ENCODE measurements at places on chromosomes 7 and 10.

- DNase-seq = no peak
Observed at GRCh38 chr7:79872176-79872575, 262.5 kb upstream of the GNAI1 start.

DNA sequence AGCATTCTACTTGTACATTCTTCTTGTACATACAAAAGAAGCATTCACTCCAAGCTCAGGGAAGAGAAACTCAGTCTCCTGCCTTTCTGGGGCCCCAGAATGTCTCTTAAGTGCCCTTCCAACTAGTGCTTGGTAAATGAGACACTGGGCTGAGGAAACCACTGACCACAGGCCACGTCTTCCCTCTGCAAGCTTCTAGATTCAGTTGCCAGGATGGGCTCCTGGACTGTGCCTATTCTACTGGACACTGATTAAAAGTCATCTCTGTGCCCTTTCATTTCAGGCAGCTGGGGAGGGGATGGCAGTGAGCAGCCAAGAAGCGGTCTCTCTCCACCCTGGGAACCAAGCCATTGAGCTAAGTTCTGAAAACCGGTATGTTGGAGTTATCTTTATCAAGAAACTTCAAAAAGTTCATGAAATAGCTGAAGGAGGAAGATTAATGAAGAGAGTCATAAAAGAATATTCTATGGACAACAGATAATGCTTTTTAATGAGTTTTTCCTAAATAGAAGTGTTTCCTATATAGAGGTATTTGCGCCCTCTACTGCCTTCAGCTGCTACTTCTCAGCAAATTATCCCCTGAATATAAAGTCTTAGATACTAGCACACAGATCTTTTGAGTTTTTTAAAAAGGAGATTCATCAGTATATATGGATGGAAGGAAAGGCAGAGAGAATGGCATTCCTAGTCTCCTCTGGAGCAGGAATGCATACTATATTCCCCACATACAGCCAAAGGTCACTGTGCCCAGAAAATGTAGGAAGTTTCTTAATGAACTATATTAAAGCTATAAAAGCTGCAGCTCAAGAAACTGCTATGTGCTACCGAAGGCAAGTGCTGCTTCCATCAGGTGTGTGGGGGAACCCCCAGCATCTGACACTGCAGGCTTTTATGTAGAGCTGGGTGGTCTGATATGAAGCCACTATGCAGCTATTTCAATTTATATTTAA lies 8.4 kb upstream of the IFIT1B start:
- no peak for DNase-seq

GRCh38 chr7:83610649-83611304 lies 38.2 kb downstream of the SEMA3E start:
- DNase-seq = no peak

GRCh38 chr10:31419394-31420063 lies 100.5 kb downstream of the ZEB1 start:
- DNase-seq = no peak

- DNase-seq = no peak
Observed at GRCh38 chr10:49688920-49689319, 9.5 kb downstream of the C10orf53 start.

Measured in glomerular endothelial cell (primary cell).